ENCODE measurements at places on chromosomes 1 and 21.
A peak's percentile ranks its signal among the peaks of the same experiment; 100 is the strongest.

GRCh38 chr1:173422456-173422976 lies 54.6 kb upstream of the PRDX6 start:
- no peak for DNase-seq

DNA sequence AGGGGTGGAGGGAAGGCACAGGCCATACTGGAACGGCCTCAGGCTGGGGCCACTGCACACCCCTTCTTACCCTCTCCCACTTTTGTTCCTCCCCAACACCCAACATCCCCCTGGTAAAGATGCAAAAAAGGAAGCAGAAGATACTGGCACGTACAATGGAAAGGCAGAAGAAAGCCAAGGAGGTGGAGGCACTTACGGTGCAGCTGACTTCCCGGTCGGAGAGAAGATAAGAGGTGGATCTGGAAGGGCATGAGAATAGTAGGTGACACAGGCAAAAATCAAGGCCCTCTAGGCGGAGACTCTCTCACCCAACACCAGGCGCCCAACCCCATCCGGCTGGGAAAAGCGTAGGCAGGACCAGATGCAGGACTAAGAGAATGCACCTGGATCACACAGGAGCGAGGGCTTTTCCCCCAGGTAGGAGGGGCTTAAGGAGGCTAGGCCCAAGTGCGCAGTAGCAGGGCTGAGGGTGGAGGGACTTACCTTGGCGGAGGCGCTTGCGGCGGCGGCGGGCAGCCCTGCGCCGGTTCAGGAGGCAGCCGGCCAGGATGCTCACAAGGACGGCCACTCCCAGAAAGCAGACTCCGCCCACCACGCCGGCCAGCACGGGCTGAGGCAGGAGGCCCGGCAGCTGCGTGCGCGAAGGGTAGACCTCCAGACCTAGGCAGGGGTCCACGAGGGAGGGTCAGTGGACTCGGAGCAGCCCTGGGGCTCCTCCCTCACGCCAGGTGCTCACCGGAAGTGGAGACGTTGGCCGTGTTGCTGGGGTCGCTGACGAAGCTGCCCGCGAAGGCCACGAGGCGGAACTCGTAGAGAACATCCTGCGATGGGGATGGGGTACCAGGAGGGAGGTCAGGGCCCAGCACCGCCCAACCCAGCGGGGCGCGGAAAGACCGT lies 4.1 kb upstream of the TAGLN2 start:
- no peak for DNase-seq

- DNase-seq = no peak
These were observed 8.7 kb downstream of the SMG7 start for GRCh38 chr1:183480971-183481441.

DNA sequence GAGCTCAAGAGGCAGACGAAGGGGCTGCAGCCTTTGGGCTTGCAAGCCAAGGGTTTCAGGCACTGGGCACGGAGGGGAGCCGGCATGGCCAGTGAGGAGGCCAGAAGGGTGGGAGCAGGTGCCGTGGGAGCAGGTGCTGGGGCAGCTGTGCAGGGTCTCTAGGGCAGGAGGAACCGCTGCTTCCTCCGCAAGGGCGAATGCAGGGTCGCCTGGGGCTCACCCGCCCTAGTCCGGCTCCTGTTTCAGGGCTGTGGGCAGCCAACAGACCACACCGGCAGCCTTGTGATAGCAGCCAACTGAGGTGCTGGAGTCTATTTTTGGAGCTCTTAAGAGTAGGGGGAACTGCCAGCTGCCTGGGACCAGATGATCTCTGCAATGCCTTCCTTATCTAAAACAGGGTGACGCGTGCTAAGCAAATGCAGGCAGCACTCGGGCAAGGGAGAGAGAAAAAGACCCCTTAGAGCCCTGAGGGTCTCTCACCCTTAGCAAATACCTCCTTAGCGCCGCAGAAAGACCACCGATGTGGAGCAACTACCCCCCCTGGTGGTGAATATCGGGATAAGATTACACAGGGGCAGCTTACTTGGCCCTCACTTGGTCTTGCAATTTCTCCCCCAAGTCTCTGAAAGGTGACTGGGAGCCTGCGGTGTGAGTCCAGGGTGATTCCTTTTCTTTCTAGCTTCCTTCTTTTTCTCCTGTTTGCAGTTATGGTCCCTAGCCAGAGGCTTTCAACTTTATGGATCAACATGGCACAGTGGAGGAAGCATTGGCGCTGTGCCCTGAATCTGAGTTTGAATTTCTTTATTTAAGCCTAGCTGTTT lies 20.7 kb upstream of the MAPKAPK2 start:
- DNase-seq = peak; percentile 68

DNA sequence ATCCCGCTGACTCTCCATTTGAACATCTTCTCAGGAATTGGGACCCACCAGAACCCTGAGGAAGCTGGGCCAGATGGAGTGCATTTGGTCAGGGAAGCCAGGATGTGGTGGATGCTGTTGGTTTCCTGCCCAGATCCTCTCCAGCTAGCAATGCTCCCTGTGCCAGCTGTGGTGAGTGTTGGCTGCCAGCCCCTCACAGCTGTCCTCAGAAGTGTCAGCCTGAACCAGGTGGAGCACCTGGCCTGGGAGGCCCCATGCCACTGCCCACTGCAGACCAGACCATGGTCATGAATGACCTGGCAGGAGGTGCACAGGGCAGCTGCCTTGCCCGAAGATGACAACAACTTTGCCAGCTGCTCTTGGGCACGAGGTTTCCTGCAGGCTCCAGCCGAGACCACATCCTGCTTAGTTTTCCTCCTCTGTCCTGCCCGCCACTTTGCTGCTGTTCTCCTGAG lies 54.4 kb downstream of the PRSS38 start:
- DNase-seq = no peak

DNA sequence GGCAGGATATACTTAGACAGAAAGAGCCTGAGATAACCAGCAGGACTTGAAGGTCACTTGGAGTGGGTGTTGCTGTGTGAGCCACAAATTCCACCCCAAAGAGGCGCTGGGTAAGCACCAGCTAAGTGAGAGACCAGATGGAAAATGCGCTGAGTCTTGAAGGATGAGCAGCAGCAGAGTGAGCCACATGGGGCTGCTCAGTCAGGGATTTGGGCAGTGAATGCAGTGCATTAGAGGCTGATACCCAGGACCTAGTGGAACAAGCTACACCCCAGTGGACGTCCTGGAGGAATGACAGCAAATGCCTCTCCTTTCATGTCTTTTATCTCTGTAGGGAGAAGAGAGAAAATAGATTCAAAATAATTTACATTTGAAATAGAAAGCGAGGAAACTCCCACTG lies 11.3 kb downstream of the GRIK1 start:
- DNase-seq = no peak

DNA sequence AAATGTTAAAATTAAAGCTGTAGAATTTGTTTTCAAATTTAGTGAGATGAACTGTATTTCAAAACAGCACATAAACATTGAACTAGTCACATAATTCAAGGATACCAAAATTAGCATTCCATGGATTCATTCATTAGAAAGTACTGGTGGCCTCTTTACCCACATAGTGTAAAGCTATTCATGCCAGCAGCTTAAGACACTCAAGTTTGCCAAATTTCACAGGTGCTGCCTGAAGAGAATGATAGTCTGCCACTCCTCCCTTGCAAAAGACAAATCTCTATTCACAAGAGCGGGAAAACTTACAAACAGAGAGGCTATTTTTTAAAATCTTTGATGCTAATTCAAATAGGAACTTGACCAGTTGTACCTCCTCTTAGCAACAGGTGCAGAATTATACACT lies 337.0 kb downstream of the BRINP3 start:
- DNase-seq = no peak

DNA sequence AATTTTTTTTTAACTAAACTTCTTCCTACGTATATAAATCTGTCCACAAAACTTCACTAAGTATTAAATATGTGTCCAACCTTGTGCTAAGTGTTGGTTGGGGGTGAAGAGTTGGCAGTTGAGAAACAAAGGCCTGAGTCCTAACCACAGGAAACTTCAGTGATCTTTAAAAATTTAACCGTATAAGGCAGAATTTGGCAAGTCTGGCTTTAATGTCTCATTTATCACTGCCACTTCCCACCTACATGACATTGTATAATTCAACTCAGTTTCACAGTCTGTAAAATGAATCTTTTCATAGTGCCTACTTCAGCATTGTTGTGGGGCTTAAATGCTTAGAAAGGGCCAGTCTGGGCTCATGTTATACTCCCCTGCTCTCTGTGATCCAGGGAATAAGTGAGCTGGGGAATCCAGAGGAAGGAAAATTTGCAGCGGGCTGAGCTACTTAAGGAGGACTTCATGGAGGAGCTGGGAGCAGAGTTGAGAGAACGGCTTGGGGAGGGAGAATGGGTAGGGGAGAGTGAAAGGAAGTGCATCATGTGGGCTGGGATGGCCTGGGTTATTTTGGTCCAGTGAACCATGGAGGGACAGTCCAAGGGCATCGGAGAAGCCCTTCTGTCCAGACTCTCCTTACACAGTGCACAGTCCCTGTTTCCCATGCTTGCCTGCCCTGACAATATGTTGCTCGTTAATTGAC lies 14.5 kb downstream of the IFNAR2 start:
- DNase-seq = no peak

DNA sequence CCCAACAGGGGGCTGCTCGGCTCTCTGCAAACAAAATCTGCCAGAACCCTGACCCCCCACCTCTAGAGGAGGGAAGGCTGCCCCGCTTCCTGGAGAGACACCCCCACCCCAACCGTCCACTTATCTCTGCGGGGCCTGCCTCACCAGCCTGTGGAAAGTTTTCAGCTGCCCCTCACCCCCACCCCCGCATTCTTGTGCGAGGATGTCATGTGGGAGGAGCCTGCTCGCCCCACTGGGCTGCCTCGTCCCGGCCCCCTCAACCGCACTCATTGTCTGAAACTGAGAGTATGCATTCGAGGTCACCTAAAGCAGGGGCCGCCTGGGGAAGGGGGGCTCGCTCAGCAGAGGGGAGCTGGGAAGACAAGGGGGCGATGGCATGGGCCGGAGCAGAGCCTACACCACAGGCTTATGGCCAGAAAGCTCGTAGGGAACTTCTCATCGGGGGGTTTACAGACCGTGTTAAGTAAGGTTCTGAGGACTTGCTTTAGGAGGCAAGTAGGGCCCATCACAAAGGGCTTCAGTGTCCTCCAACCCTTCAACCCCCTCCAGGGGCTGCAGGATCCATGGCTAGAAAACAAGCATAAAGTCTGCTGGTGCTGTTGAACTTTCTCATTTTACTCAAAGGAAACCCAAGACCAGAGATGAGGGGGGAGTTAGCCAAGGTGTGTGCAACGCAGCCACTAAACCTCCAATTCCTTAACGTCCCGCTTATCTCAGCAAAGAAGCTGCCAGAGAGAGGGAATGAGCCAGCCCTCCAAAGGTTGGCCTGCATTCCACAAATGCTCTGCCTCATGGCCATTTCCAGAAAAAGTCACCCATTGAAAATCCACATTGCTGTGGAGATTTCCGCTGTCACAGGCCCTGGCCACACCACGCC lies 9.4 kb downstream of the EPHA2 start:
- DNase-seq = no peak

DNA sequence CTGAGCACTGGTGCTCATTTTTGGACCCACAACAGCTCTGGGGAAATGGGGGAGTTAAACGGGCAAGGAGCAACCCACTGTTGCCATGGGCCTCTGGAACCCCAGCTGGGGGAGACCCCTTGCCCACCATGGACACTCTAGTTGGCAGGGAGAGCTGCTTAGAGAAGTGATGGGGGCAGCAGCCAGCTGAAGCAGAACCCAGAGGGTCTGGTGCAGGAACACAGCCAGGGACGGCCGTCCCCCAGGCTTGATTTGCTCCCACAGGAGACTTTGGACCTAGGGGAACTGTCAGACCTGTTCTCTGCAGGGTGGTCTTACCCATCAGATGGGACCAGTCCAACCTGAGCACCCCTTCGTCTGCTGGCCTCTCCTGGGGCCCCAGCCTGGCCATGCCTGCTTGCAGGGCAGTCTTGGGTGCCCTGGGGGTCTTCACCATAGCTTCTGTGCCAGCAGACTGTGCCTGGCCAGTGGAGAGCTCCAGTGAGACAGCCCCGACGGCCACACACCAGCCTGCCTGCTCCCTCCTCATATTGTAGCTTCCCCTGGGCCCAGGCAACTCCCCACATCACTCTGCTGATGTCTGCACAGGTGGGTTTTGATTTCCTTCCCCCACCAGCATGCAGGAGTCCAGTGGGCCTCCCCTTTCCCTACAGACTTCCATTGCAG lies 11.3 kb downstream of the SPATC1L start:
- no peak for DNase-seq

GRCh38 chr1:243926803-243927245 lies 76.8 kb upstream of the AKT3 start:
- DNase-seq = no peak

- DNase-seq = no peak
These were observed 51.1 kb upstream of the TARDBP start for GRCh38 chr1:10961300-10961833.

DNA sequence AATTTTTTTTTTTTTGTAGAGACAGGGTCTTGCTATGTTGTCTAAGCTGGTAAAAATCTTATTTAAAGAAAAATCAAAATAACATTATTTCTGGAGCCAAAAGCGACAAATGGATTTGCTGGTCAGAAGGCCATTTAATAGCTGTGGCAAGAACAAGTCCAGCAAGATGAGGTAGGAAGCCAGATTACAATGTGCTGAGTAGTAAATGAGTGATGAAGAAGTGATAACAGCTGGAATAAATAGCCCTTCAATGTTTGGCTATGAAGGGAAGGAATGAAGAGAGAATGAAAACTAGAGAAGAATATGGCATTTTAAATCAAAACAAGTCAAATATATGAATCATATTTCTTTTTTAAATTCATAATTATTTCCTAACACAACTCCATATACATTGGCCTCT lies 34.5 kb downstream of the SYDE2 start:
- DNase-seq = no peak

DNA sequence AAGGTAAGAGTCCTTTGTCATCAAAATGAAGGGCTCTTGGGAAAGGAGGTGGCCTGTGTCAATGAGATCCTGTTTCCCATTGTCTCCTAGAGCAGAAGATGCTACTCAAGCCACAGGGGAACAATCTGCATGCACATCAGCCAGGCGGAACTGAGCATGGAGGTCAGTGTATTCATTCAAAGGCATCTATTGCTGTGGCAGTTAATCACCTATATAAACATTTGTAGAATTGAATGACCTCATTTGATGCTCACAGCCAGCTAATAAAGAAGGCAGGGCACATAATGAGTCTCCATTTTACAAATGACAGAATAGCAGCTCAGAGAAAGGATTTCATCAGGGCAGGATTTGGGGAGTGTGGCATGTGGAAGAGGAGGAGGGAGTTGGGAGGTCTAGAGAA lies 5.7 kb upstream of the FYB2 start:
- DNase-seq = no peak

DNA sequence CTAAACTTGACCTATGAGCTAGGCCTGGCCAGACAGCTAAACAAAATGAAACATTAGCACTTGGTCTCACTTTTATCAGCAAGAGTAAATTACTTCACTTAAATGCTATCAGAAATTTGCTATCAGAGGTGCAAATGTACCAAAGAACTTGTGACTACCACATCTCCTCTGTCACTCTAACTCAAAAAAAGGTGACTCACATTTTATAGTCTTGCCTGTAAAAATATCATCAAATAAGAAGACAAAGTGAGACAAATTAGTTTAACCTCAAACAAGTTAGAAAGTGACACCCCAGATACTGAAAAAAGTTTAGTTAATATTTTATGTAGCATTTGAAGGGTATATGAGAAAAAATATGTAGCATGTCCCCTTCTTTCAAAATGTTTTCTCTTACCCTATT lies 76.9 kb downstream of the EPS15 start:
- DNase-seq = no peak

Data from activated CD4-positive, CD25-positive, alpha-beta regulatory T cell treated with anti-CD3 and anti-CD28 coated beads, Interleukin-2, amount 50 U/mL, for 72 hours (primary cell).